ENCODE measurements at places on chromosomes 3 and 15.
A peak's percentile ranks its signal among the peaks of the same experiment; 100 is the strongest.

DNA sequence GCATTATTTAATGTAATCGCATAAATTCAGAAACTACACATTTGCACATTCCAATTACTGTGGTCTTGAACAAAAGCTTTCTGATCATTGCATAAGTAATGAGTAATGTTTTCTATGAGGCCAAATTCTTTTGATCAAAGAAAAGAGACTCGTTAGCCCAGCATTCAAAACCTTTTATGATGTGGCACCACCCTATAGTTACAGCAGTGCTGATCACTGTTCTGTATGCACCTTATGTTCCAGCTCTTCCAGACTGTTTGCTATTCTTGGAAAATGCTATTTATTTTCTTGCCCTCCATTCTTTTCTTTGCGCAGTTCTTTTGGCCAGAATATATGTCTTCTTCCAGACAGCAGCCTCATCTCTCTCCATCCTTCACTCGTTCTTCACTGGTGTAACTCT, 42.3 kb downstream of the MAP3K13 start:
- DNase-seq = no peak

DNA sequence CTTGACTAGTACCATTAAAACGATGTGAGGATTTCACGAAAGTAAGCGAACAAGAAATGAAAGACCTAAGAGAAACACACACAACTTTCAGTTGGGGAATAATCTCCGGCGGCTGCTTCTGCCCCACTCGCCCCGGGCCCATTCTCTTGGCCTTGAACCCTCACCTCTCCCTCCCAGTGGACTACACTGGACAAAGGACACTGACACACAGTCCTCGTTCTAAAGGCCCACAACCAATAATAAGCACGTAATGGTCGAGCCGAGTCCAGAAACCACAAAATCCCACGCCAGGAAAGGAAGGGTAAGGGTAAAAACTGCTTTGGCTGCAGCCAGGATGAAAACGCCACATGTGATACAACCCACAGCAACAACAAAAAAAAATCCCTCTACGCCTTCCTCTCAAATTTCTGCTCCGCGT, 469 bp downstream of the ZNF770 start:
- DNase-seq = no peak

DNA sequence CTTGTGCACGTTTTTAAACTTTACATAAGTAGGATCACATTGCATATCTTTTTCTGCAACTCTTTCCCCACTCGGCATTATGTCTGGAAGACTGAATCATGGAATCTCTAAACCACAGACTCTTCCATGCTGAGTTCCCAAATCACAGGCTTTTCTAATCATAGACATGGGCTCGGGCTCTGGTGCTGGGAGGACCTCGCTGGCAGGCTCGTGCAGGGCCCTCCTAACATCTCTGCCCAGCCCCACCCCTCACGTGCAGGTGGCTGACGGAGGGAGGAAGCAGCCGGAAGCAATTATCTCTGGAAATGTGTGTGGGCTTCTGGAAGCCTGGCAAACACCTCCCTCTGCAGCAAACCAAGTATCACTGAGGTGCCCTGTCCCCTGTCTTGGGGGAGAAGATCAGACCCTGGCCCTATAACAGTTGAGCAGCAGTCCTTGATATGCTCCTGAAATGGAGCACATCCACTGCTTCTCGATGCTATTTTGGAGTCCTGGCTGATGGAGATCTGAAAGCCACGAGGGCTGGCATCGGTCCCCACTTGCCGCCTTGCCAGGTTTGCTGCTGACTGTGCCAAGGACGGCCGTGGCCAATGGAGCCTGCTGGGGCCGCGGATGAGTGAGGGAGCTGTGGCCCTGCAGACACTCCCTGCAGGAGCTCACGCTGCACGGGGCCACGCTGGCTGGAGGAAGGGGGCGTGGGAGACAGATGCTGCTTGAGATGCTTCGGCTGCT, 4.4 kb upstream of the IQSEC1 start:
- no peak for DNase-seq

- peak; percentile 62 for DNase-seq
Measured at GRCh38 chr3:182792901-182793662, at the start of gene ATP11B. Gene ATP11B (plus strand): TSS chr3:182793504. CDS start chr3:182793760, 256 bp downstream.

DNA sequence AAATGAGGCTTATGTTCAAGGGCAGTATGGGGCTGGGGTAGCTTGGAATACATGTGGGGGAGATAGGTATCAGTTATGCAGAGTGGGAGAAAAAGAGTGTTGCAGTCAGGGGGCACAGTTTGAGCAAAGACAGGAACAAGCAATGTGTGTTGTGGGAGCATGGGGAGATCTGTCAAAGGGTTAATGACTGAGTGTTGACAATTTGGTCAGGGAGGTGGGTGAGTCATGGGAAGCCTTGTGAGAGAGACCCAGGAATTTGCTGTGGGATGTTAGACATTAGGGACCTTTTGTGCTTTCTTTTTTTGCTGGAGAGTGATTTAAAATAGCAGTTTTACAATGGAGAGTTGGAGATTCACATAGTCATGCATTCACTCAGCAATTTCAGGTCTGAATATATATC, 221.6 kb upstream of the NR2E3 start:
- no peak for DNase-seq

DNA sequence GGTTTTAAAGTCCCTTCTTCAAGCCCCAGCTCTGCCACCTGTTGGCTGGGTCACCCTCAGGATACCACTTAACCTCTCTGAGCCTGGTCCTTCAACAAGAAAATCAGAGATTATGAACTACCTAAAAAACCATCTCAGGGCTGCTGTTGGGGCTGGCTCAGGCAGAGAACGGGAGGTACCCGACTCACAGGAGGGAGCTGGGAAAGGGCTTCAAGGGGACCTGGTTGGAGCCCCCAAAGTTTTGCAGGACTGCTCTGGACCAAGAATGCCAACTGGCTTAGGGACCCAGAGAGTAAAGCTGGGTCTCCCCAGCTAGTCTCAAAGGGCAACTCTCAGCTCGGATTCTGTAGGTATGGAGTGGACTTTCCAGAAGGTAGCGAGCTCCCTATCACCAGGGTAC, 41.5 kb downstream of the WNT7A start:
- DNase-seq = no peak

DNA sequence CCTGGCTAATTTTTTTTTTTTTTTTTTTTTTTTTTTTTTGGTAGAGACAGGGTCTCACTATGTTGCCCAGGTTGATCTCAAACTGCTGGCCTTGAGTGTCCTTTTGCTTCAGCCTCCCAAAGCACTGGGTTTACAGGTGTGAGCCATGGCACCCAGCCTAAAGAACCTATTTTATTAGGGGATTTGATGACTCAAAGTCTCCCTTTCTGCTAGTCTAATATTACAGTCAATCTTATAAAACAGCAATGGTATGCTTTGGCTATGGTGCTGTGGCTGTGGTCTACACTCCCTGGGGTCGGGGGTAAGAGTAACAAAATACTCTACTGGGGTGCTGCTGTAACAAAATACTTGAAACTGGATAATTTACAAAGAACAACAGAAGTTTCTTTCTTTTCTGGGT, 44.8 kb downstream of the ZNF589 start:
- DNase-seq = no peak

- no peak for DNase-seq
Measured at GRCh38 chr15:45794712-45795439, 160.0 kb downstream of the SQOR start.

Data from endothelial cell (in vitro differentiated cells).